GM18507 (cell line): ENCODE measurements at places on chromosomes 1 and 21.

GRCh38 chr1:113802367-113803007, 9.8 kb downstream of the RSBN1 start:
- DNase-seq = no peak

GRCh38 chr1:210081494-210081893, 143.5 kb downstream of the SYT14 start:
- DNase-seq = no peak

DNA sequence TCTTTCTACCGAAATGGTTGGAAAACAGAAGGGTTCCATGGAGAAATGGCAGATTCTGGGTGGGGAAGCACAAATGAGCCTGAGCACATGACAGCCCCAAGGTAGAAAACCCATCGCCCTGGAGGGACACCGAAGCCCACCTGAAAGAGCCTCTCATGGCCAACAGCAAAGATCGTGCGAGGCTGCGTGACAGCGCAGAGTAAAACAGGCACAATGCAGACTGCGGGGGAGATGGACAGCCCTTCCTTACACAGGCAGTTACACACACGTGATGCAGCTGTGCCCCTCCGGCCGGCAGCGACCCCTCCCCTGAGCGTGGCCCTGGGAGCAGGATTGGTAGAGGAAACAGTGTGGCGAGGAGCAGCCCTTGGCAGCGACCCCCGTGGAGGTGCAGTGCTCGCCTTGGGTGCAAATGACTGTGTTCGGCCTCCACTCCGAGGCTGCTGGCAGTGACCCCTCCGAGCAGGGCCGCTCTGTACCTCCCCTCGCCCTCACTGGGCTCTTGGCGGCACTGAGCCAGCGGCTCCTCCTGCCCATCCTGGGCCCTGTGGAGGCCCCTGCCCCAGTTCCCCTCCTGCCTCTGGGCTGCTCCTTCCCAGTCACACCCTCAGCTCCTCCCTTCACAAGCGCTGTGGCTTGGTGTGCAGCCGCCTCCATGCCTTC, 120.9 kb upstream of the COL6A1 start:
- DNase-seq = no peak

- DNase-seq = no peak
Measured at GRCh38 chr1:23101101-23101827, 67.4 kb downstream of the LUZP1 start.

DNA sequence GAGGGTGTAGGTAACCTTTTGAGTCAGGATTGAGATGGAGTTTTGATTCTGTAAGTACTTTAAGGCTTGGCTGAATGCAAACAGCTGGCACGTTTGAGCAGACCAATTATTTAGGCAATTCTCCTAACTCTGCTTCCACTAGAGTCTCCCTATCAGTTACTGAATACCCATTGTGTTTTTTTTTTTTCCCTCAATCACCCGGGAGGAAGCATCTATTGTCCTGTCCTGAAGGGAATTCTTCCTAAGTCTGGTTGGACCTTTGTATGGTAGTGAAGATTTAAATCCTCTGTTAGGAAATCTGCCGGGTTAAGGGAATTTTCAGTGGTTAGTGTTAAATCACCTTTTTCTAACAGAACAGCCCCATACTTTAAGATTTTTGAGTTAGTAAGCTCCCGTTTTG, 571.2 kb upstream of the USP24 start:
- no peak for DNase-seq

GRCh38 chr1:31978843-31979400, 34.7 kb upstream of the KHDRBS1 start:
- DNase-seq = no peak

GRCh38 chr1:162629077-162629627, 3.1 kb upstream of the DDR2 start:
- no peak for DNase-seq

DNA sequence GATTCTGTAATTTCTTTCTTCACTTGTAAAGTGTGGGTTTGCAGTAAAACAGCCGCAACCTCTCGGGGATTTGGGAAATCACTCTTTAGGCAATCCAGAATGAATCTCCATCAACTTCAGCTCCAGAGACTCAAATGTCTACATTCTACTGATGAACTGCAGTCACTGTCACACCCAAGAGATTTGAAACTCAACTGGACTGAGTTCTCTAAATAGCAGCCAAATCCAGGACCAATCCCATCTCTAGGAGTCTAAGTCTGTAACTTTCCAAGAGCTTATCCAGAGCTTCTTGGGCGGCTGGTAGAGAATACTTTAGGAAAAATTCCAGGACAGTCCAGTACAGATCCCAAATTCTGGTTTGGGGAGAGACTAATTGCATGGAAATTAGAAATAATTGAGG, 62.9 kb downstream of the ADAMTS1 start:
- DNase-seq = no peak
